ENCODE measurements at places on chromosomes 5 and 9.

DNA sequence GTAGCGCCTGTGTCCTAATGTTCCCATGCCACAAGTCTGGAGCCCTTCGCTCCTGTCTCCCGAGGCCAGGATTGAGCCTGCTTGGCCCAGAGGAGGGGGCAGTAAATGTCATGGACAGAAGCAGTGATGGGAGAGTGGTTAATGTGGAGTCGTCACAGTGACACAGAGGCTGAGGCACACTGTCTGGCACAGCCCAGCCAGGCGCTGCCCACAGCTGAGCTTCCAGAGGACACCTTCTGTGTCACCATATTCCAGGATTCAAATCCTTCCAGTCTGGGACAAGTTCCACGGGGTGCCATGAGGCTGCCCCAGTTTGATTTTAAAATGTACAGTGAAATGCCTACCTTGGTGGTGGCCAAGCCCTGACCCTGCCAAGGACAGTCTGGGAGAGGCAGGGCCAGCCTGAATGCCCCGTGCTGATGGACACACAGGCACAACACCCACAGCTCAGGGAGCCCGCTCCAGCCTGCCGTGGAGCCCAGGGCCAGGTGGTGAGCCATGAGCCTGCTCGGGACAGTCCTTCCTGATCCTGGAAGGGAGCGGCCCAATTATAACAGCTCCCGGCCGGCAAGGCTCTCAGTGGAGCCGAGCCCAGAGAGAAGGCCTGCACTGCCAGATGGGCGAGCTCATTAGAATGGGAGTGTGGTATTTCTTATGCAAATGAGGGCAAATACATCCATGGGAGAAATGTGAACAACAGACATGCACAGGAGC, 99.1 kb upstream of the RUFY1 start:
- H3K36me3 ChIP-seq = no peaks in the 10 kb centered on the region
- H3K27me3 ChIP-seq = no peaks in the 10 kb centered on the region
- no peak overlapping the region for H3K4me3 ChIP-seq
- no peak overlapping the region for H3K27ac ChIP-seq

DNA sequence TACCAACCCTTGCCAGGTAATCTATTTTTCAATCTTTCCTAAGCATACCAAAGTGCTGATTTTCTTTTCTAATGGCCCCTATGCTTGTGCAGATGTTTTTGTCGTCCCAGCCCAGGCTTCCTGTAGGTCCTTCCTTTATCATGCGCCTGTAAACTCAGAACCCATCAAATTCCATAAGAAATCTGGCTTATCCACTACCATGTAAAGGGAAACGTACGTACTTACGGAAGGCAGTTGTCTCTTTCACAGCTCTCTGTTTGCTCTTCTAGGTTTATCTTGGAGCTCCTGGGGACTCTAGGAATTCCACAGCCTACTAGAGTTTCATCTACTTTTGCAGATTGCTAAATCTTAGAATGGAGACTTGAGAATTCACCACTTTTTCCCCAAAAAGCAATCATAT, 9.0 kb downstream of the BRINP1 start:
- no peaks in the 10 kb centered on the region for H3K36me3 ChIP-seq
- H3K27me3 ChIP-seq = no peaks in the 10 kb centered on the region
- H3K27ac ChIP-seq = no peak overlapping the region
- no peak overlapping the region for H3K4me3 ChIP-seq
- no peak for DNase-seq
- H3K4me1 ChIP-seq = no peaks in the 10 kb centered on the region

DNA sequence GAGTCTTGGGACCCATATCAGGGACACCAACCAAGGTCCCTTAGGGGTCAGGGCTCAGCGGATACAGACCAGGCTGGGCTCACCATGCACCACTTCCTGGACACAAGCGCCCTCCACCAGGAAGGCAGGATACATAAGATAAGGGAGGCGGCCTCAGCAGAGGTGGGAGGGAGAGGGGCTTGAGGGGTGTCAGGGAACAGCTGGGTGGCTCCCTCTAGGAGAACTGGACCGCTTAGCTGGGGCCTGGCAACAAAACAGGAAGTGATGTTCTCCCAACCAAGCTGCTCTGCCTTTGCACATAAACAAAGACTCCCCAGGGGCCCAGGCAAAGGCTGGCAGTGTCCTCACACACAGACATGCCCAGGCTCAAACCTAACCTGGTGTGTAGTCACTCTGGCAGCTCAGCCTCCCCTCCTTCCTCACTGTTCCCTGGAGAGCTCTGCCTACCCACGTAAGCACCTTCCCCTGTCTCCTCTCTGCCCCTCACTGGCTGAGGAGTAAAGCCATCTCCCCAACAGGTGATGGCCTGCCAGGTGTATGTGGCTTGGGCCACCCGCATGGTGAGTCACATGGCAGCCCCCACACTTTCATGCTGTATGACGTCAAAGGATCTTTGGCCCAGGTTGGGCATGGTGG, 5.8 kb upstream of the BICD2 start:
- H3K27me3 ChIP-seq = no peaks in the 10 kb centered on the region
- DNase-seq = peak; percentile 53

GRCh38 chr5:68423154-68423811, 207.7 kb downstream of the PIK3R1 start:
- no peaks in the 10 kb centered on the region for H3K27me3 ChIP-seq
- peaks cover 12% of the 10 kb centered on the region for H3K4me1 ChIP-seq
- no peak overlapping the region for H3K4me3 ChIP-seq
- H3K36me3 ChIP-seq = no peaks in the 10 kb centered on the region
- DNase-seq = no peak

- peaks cover 25% of the 10 kb centered on the region for H3K36me3 ChIP-seq
- no peak overlapping the region for H3K4me3 ChIP-seq
- H3K27me3 ChIP-seq = no peaks in the 10 kb centered on the region
- DNase-seq = no peak
These were observed 3.2 kb upstream of the BAAT start for GRCh38 chr9:101387871-101388506.

- H3K4me1 ChIP-seq = peaks cover 50% of the 10 kb centered on the region
- H3K4me3 ChIP-seq = no peak overlapping the region
- no peak for DNase-seq
- no peaks in the 10 kb centered on the region for H3K27me3 ChIP-seq
These were observed 13.7 kb upstream of the FAM120AOS start for GRCh38 chr9:93467062-93467416.

DNA sequence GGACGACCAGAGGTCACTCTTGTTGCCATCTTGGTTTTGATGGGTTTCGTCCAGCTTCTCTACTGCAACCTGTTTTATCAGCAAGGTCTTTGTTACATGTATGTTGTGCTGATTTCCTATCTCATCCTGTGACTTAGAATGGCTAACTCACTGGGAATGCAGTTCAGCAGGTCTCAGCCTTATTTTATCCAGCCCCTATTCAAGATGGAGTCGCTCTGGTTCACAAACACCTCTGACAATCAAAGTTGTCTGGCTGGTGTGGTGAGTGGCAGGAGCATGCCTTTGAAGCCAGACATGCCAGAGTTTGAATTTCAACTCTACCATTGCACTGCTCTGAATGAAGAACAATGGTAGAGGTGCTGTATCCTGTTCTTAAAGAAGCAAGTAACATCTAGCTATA, 253.8 kb downstream of the CHSY3 start:
- no peaks in the 10 kb centered on the region for H3K27me3 ChIP-seq
- no peak overlapping the region for H3K27ac ChIP-seq
- H3K36me3 ChIP-seq = no peaks in the 10 kb centered on the region
- DNase-seq = no peak
- no peaks in the 10 kb centered on the region for H3K4me1 ChIP-seq
- H3K4me3 ChIP-seq = no peak overlapping the region

GRCh38 chr5:171365351-171365750, 22.3 kb upstream of the NPM1 start:
- no peaks in the 10 kb centered on the region for H3K27me3 ChIP-seq
- no peak overlapping the region for H3K27ac ChIP-seq
- H3K4me1 ChIP-seq = no peaks in the 10 kb centered on the region
- H3K36me3 ChIP-seq = no peaks in the 10 kb centered on the region
- no peak for DNase-seq

DNA sequence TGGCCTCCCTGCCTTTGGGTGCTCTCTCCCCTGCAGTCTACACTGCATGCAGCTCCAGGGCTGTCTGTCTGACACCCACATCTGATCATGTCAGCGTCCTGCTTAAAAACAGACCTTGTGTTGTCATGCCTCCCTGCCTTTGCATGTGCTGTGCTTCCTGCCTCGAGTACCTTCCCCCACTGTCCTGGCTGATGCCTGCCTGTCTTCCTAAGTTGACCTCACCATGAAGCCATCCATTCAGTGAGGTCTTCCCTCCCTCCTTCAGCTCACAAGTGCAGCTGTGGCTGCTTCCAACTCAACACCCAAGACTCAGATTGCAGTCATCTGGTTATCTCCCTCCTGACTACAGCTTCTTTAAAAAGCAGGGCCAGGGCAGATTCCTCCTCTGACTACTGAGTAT, 5.5 kb downstream of the ANGPTL2 start:
- no peak overlapping the region for H3K4me3 ChIP-seq
- no peak for DNase-seq
- no peak overlapping the region for H3K27ac ChIP-seq

- H3K36me3 ChIP-seq = no peaks in the 10 kb centered on the region
- DNase-seq = peak; percentile 76
- H3K4me3 ChIP-seq = no peak overlapping the region
- H3K27me3 ChIP-seq = no peaks in the 10 kb centered on the region
- peaks cover 72% of the 10 kb centered on the region for H3K4me1 ChIP-seq
These were observed 11.1 kb downstream of the ZNF608 start for GRCh38 chr5:124735169-124735858.

GRCh38 chr5:151051931-151052608, 28.8 kb downstream of the TNIP1 start:
- H3K36me3 ChIP-seq = peaks cover 13% of the 10 kb centered on the region
- H3K4me1 ChIP-seq = peaks cover 26% of the 10 kb centered on the region
- DNase-seq = no peak

GRCh38 chr5:16757989-16758501, 141.2 kb upstream of the RETREG1 start:
- H3K27ac ChIP-seq = no peak overlapping the region
- H3K27me3 ChIP-seq = no peaks in the 10 kb centered on the region
- no peak overlapping the region for H3K4me3 ChIP-seq
- peaks cover 22% of the 10 kb centered on the region for H3K36me3 ChIP-seq

- H3K4me3 ChIP-seq = no peak overlapping the region
- no peaks in the 10 kb centered on the region for H3K36me3 ChIP-seq
- no peaks in the 10 kb centered on the region for H3K27me3 ChIP-seq
- no peak for DNase-seq
These were observed 115.1 kb upstream of the CCDC152 start for GRCh38 chr5:42641336-42642005.

- H3K27ac ChIP-seq = no peak overlapping the region
- DNase-seq = no peak
- H3K36me3 ChIP-seq = no peaks in the 10 kb centered on the region
- no peaks in the 10 kb centered on the region for H3K27me3 ChIP-seq
These were observed 37.6 kb downstream of the EPB41L4A start for GRCh38 chr5:112381521-112381920.

GRCh38 chr5:17492770-17493169, 5.3 kb upstream of the TAF11L2 start:
- H3K27me3 ChIP-seq = no peaks in the 10 kb centered on the region
- no peak overlapping the region for H3K4me3 ChIP-seq
- H3K36me3 ChIP-seq = no peaks in the 10 kb centered on the region
- no peaks in the 10 kb centered on the region for H3K4me1 ChIP-seq

DNA sequence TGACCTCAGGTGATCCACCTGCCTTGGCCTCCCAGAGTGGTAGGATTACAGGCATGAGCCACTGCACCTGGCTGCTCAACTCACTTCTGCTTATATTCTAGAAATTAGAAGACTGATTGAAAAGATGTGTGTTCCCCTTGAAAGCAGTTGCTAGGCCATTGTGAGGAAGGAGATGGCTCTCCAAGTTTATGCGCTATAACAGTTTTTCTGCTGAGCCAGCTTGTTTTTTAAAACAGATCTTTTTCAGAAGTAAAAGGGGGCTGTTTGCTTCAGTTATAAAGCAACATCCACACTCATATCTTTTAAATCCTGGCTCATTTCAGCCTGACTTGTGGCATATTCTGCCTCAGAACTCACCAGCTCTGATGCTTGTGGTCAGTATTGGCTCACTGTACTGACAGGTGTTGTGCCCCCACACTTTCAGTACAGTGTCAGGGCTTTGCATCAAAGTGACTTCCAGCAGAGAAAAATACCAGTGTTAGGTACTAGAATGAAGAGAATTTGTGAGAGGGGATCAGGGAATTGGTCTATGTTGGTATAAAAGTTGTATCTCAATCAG, 49.4 kb downstream of the NUP214 start:
- H3K4me1 ChIP-seq = no peaks in the 10 kb centered on the region
- no peak overlapping the region for H3K4me3 ChIP-seq
- DNase-seq = no peak
- H3K27me3 ChIP-seq = no peaks in the 10 kb centered on the region

- DNase-seq = no peak
- H3K4me1 ChIP-seq = no peaks in the 10 kb centered on the region
- H3K27ac ChIP-seq = no peak overlapping the region
- no peaks in the 10 kb centered on the region for H3K36me3 ChIP-seq
- no peaks in the 10 kb centered on the region for H3K27me3 ChIP-seq
These were observed 11.0 kb downstream of the CCDC152 start for GRCh38 chr5:42767491-42768105.

DNA sequence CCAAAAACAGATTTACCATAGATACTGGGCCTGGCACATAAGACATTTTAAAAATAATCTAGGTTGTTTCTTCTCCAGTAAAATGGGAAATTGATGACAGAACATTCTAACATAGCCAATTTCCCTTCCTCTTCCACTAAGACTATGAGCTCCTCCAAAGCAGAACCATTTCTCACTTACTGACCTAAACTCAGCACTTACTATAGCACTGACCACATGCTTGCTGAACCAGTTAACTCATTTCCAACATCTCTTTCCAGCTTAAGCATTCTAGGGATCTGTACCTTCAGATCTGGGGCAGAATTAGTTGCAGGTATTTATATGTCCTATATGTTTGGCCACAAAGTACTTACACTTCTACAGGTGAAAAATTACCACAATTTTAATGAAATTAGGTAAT, 58.9 kb downstream of the TTC39B start:
- H3K36me3 ChIP-seq = no peaks in the 10 kb centered on the region
- no peak overlapping the region for H3K27ac ChIP-seq
- H3K27me3 ChIP-seq = no peaks in the 10 kb centered on the region
- H3K4me3 ChIP-seq = no peak overlapping the region
- H3K4me1 ChIP-seq = peaks cover 9% of the 10 kb centered on the region

DNA sequence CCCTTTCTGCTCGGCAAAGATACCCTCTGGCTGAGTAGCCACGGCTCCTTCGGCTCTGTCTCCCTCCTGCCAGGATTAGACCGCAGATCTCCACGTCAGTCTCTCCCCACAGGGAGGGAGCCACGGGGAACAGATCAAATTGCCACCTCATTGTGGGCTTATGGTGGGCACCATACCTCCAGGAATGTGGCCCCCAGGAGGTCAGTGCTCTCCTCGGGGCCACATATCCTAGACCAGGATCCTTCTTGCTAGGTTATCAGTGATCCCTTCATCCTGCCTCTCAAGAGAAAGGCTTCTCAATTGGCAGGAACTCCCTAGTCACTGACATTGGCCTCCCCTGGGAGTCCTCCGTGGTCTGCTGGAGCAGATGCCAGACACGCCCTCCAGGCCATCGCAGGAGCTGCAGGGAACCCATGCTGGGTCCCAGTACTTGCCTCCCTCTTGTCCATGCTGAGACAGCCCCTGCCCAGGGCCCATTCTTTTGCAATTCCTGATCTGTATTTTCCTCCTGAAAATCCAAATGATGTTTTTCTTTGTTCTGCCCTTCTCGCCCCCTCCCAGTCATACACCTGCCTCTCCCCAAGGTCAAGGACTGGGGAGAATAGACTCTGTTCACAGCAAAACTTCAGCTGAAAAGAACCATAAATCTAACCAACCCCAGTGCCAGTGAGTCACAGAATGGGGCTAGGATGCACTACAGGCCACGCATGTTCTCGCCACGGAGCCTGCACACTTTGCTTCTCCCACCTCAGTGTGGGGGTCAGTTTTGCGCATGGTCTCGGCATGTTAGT, 31.6 kb upstream of the ENHO start:
- peaks cover 3% of the 10 kb centered on the region for H3K4me1 ChIP-seq
- no peaks in the 10 kb centered on the region for H3K27me3 ChIP-seq
- DNase-seq = no peak
- H3K27ac ChIP-seq = no peak overlapping the region
- no peak overlapping the region for H3K4me3 ChIP-seq

All from upper lobe of left lung (tissue), 6 donors.